Spleen (tissue), 13 donors: ENCODE measurements at places on chromosomes 1 and 21. TPM values are rescaled to one million over a fixed set of nuclear protein-coding genes. Genes with fewer than 3 reads are reported as not detected.

Gene SYT2
- not detected for total RNA-seq

DNA sequence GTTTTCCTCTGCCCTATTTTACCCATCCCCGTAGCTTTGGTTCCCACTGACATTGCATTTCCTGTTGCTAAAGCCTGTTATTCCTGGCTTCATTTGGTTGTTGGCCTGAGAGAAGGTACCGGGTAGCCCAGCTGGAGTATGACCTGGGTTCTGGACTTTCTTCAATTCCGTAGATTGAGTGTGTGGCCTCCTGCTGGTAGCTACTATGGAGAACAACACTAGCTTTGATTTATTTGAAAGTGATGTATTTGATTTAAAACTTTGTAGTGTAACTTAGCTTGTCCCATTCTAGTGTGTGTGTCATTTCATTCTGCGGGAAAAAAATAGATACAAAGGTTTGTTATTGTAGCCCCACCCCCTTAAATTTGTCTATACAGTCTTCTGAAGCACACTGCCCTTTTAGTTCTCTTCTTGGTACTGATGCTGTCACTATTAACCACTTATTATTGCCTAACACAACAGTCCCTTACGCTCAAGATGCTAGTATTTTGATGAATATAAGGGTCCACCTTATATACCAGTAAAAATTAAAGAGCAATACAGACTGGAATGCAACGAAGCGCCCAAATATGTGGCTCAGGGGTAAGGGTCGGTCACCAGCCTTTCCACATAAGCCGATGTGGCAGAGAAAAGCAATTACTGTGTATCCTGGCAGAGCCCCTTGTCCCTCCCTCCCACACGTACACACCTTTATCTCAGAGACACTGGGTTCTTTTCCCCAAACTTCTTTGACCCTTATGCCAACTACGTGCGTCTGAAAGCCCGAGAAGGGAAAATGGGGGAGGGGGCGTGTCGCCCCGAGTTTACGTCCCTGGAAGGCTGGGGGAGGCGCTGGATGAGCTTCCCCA is 643 bp upstream of the MOV10 start:
- DNase-seq = no peak

- DNase-seq = no peak
Measured at GRCh38 chr1:65728504-65728903, 64.2 kb upstream of the PDE4B start.

GRCh38 chr21:42512346-42513034 is 1.2 kb upstream of the SLC37A1 start:
- no peak for DNase-seq

- no peak for DNase-seq
Measured at GRCh38 chr1:12333036-12333785, 103.4 kb downstream of the VPS13D start.

DNA sequence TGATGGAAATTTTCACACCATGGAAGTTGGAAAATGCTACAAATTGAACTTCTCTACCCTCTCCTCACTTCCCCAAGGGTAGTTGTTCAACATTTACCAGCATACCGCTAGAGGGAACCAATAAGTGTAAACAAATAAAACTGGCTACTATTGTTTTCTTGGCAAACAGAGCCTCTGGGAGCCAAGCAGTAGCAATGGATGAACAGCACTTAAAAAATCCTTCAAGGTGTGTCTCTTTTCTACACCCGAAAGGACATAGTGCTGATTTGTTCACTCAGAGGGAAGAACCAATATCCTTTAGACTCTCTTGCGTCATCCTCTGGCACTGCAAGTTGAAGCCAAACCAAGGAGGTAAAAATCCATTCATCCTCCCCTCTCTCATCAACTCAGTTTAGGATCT is 161.5 kb downstream of the TBX15 start:
- DNase-seq = no peak

- no peak for DNase-seq
Measured at GRCh38 chr1:20095564-20096434, 23.5 kb downstream of the PLA2G2D start.

GRCh38 chr1:234539666-234540403 is 60.9 kb upstream of the TARBP1 start:
- DNase-seq = no peak
